ENCODE measurements at places on chromosomes 6 and 20.
A peak's percentile ranks its signal among the peaks of the same experiment; 100 is the strongest.

- no peak for DNase-seq
Observed at GRCh38 chr20:49691818-49692568, 21.7 kb downstream of the B4GALT5 start.

- no peak for DNase-seq
Observed at GRCh38 chr6:168071620-168072019, 7.4 kb downstream of the FRMD1 start.

DNA sequence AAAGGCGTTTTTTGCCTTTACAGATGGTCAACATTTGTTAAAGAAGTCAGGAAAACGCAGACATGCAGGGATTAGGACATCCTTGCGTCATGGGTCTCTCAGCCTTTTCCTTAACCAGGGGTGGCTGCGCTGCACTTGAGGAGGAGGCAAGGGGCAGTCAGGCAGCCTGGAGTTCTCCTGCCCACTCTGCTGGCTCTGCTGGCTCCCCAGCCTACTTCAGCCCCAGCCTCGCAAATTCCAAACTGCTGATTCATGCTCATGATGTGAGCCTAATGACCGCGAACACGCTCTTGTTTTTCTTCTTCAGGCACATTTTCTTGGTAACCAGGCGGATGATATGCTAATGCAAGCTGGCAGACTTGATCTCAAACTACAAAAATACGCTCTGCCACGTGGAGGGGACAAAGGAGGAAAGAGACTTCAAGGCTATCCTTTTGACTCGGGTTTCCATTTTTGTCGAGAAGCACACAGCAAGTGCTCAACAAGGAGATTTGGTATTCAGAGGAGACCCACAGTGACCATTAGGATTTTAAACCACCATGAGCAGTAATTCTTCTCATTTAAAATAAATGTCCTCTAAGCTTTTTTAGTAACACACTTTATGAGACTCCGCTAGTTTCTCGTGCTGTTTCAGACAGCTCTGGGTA lies 290.3 kb upstream of the STXBP5 start:
- DNase-seq = peak; percentile 99

DNA sequence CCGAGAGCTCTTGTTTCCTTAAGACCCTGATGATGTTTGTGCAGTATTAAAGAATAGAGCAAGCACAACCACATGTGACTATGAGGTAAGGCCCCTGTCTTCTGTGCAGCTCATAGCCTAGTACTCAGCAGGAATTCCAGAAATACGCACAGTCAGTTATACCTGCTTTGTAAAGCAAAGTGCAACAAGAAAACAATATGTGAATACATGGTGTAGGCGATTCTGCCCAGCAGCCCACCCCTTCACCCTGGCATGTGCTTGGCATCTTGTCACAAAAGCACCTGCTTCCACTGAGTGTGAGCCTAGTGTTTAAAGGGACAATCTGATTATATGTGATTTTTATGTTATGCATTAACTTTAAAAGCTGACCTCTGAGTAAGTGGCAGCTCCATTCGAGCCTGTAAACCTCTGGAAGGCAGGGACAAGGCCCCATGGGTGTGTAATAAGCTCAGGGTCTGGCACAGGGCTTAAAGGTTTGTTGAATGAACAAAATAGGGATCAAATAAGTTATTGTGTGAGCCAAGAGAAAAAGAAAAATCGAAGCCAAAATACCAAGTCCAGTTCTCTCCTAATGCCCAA lies 148.7 kb downstream of the DOK5 start:
- DNase-seq = no peak

GRCh38 chr6:147057705-147058342 lies 146.4 kb upstream of the STXBP5 start:
- DNase-seq = no peak

All from fibroblast of skin of back (primary cell).